Hematopoietic multipotent progenitor cell treated with erythropoietin and hydrocortisone succinate and interleukin-3 and kit ligand, for 4 days (in vitro differentiated cells): ENCODE measurements at places on chromosomes 16 and 17.
A peak's percentile ranks its signal among the peaks of the same experiment; 100 is the strongest.

DNA sequence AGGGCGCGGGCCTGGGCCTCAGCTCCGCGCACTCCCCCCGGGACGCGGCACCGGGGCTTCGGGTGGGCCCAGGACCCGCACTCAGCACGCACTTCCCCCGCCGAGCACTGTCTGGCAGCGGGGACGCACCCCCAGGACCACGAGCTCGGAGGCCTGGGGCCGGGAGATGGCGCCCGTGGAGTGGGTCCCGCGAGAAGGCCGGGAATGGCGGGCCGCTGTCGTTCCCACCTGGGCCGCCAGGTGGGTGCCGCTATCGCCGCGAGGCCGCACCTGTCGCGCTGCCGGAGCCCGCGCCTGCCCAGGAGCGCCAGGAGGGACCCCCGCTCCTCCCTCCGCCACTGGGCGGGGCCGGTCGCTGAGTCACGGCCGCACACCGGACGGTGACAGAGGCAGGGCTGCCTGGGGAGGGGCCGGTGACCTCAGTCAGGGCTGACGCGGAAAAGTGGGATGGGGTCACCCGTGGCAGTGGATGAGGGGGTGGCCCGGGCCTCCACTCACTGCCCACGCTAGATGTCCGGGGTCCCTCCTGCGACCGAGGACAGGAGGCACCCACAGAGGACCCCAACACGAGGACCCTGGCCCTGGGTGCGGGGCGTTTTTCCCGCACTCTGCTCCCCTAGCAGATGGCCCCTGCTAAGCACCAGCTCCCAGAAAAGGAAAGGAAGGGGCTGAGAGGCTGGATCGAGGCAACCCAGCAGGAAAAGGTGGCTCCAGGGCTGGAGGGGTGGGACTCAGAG lies 6.9 kb upstream of the ACTG1 start:
- DNase-seq, result peak; percentile 33

GRCh38 chr16:84844559-84845495 lies 25.0 kb downstream of the CRISPLD2 start:
- DNase-seq, result no peak

- no peak for DNase-seq
These were observed 34.1 kb upstream of the CDC6 start for GRCh38 chr17:40253565-40253964.

DNA sequence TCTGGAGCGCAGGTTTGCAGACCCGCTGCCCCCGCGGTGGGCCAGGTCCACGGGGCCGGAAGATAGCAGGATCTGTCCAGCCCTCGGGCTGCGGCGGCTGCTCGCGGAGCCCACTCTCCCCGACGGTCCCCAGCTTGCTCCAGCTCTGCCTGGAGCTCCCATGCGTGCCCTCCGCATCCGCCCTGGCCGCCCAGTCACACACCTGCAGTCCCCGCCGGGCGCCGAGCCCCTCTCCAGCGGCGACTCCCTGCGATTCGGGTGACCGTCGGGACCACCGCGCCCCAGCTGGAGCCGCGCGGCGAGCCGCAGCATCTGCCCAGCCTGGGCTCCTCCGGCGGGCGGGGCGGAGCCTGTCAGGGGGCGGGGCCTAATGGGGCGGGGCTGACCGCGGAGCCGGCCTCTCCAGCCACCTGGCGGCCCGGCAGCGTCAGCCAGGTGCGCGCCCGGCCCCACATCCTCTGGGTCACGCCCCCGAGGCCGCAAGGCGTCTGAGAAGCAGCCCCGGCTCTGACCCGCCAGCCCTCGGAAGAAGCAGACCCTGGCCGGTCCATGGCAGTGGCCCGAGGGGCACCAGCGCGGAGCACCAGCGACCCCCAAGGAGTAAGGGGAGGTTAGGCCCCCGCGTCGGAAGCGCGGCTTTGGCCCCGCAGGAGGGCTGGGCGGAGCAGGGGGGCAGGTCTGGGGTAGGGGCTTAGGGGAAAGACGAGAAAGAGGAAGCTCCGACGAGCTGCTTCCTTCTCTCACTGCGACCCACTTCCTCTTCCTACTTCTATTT lies at the start of gene PIK3R5:
Gene PIK3R5 (minus strand): TSS at position 314 of the 775 bp plus-strand sequence. CDS start 54,213 bp downstream, outside the sequence.
- DNase-seq, result peak; percentile 84

- no peak for DNase-seq
These were observed 264.3 kb downstream of the CPPED1 start for GRCh38 chr16:12539185-12539929.

DNA sequence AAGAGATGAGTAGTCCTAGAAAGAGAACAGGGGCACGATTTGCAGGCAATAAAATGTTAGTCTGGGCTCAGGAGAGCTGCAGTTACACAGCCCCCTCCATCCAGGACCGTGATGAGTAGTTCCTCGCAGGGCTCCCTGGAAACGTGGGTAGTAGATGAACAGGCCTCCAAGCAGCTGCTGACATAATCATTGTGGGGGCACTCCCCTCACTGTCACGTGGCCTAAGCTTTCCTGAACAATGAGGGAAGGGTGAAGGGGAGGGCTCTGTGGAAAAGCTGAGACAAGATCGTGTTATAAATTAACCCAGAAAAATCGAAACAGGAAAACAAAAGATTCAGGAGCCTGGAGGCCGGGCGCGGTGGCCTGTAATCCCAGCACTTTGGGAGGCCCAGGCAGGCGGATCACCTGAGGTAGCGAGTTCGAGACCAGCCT lies 1.3 kb upstream of the PER1 start:
- peak; percentile 84 for DNase-seq

DNA sequence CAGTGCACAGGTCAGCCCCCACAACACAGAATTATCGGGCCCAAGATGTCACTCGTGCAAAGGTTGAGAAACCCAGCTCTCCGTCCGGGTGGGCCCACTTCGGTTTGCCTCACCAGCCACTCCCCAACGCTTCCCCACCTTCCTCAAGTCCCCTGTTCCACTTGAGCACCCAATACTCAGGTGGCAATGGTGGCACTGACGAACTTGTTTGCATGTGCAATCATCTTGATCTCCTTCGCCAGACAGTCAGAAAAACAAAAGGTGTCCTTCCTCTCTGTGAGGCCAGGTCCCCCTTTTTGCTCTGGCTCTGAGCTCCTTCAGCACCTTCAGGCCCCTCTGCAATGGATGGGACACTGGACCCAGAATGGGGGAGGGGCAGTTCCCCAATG lies 3.7 kb downstream of the GGA2 start:
- no peak for DNase-seq

DNA sequence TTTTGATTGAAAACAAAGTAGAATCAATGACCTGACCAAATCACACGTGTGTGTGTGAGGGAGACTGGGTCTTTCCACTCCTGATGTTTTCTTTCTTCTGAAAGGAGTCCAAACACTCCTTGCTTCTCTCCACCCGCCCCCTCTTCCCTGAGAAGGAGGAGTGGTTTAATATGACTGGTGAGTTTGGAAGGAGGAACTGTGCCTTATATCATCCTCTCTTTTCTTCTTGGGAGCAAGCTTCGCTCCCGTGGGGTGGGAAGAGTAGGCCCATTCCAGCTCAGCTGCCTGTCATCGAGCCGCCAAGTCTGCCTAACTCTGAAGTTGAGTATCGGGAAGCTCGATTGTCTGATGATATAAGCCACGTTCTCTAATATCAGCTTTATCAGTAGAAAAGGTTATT lies 96.5 kb downstream of the YPEL2 start:
- no peak for DNase-seq

DNA sequence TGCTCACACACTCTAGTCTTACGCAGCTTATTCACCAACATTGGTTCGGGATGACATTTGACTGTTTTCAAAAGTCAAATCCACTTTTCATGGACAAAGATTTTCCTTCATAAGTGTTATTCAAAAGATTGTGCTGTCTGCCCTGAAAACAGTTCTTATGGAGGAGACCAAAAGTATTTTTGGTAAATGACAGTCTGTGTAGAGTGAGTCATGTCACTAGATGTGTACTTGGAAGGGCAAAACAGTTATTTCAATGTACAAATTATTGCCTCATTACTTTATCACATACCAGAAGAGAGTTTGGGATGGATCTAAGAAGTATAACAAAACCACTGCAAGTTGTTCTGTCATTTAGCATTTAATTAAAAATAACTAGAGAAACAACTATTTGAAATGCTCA lies 265.6 kb downstream of the CDH13 start:
- no peak for DNase-seq

GRCh38 chr17:49871211-49871610 lies 23.3 kb upstream of the TAC4 start:
- no peak for DNase-seq

- no peak for DNase-seq
These were observed 3.0 kb downstream of the HOXB4 start for GRCh38 chr17:48575066-48575582.

- no peak for DNase-seq
These were observed 5.7 kb upstream of the NQO1 start for GRCh38 chr16:69732101-69732500.

- DNase-seq, result no peak
These were observed 323.0 kb upstream of the TBX2 start for GRCh38 chr17:61076621-61077031.

GRCh38 chr16:872436-873242 lies 72.1 kb upstream of the GNG13 start:
- no peak for DNase-seq

DNA sequence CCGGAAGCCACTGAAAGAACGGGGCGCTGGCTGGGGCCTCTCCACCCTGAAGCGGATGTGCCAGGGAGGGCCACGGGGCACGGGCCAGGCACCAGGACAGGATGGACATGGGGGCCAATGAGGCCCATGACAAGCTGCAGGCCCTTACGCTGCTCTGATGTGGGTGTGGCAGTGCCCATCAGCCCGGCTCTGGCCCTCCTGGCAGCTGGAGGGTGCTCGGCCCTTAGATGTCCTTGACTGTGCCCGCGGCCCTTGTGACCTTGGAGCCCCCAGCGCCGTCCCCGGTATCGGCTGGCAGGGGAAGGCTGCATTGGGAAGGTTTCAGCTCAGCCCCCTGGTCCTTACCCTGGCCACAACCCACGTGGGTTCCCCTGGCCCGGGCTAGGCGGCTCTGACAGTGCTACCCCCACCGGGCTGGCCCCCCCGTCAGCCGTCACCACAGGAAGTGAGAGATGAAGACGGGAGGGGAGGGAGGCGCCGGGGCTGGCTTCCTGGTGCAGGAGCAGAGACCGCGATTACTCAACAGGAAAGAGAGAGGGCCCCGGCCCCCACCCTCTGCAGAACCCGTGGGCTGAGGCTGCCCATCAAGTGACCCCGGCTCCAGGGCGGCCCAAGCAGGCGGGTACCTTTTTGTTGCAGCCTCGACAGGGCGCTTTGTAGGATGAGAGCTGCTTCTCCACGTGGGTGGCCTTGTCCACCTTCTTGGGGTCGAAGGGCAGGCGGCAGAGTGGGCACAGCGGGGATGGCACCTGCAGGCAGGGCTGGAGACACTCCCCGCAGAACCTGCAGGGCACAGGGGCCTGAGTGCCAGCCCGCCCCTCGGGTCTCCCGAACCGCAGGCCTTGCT lies 5.3 kb downstream of the RNF166 start:
- peak; percentile 98 for DNase-seq

GRCh38 chr17:47733674-47734410 lies 806 bp downstream of the TBX21 start:
- DNase-seq, result no peak

DNA sequence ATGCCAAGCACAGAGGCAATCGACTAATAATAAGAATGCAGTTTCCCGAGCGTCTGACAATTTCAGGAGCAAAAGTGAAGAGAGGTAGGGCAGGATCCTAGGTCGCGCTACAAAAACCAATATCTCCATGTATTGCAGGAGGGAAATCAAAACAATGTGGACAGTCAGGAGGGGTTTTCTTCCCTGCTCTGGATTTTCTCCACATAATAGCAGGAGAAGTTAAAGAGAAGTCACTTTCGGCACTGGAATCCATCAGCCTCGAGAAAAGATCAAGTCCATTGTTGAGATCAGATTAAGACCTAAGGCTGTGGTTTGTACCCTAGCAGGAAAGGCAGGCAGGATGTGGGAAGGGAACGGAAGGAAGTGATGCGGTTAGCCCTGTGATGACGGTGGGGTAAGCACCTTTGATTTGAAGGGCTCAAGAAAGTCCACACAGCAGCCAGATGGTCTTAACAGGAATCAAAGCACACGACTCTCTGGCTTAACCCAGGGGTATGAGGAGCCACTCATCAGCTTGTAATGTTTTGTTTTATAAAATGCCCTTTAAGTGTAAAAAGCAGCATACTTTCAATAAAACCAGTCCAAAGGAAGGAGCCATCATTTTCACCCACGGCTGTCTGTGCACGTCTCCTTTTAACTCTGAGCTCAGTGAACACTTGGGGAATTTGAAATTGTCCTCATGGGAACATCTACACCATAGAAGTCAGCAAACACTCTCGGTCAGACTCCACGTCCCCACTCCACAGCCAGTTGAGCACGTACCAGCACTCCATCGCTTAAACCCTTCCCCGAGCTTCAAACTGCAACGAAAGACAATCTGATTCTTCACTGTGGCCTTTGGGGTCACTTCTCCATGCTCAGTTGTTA lies 15.8 kb upstream of the AKTIP start:
- DNase-seq, result peak; percentile 88

DNA sequence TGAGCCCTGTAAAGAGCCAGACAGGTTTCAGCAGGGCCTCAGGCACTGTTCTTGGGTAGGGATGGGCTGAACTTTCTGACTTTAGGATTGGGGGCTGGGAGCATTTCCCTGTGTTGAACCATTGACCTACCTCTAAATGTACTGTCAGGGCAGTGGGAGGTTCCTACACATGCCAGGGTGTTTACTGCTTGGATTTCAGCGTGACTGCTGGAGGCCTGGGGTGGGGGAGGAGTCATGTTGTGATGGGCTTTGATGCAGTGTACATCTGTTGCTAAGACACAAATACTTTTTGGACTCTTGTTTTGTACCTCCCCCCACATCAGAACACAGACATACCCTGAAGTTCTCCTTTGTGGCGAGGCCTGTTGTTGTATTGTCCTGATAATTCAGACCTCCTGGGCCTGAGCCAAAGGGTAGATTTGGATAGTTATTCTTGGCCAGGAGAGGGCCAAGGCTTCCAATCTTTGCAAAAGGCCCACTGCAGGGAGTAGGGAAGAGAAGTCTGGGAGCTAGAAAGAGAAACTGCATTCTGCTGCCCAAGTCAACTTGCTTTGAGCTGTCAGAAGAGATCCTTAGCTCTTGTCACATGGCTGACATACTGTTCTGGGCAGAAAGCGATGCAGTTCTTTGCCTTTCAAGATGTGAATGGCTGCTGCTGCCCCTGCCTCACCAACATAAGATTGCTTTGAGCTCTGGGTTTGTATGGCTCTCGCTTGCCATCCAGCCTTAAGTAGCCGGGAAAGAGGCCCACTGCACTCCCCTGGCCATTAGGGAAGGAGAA lies 3.7 kb downstream of the NFE2L1 start:
- DNase-seq, result peak; percentile 96

DNA sequence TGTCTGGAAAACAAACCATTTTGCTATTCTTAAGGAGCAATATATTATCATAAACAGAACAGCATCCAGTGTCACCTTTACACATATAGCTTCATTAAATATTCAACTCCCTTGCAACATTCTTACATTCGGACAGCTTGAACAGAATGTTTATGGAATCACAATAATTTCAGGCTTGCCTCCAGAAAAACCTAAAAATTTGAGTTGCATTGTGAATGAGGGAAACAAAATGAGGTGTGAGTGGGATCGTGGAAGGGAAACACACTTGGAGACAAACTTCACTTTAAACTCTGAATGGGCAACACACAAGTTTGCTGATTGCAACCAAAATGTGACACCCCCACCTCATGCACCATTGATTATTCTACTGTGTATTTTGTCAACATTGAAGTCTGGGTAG lies 51.4 kb downstream of the TBC1D26 start:
- no peak for DNase-seq
